ENCODE measurements at places on chromosomes 16 and 17. TPM values are rescaled to one million over a fixed set of nuclear protein-coding genes. Genes with fewer than 3 reads are reported as not detected.

INCA1 gene
- 0.74 TPM for total RNA-seq

- DNase-seq: no peak
Measured at GRCh38 chr16:69190046-69190588, 3.2 kb downstream of the SNTB2 start.

TAT gene
- 0.35 TPM for total RNA-seq

DNA sequence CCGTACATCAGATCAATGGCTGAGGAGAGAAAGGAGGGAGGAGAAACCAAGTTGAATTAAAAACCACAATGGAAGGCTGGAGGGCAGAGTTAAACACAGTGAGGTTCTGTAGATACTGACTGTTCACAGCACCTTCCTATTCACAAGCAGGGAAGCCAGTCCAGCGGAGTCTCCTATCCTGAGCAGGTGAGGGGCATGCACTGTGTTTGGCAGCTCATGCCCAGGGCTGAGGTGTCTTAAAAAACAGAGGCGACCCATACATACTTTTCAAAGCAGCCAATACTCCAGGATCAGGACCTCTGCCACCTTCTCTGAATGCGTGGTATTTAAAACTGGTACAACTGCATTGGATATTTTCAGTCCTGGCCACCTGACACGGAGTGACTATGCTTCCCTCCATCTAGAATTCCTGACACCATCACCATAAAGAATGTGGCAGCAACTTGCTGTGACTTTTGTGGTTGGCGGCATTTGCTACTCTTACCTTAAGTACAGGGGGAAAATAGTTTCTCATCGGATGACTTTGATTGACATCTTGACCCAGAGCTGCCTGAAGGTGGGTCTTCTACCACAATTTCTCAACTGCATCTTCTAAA lies 21.5 kb downstream of the USP22 start:
- DNase-seq: no peak

- no peak for DNase-seq
Measured at GRCh38 chr16:1310832-1311200, 1.4 kb downstream of the UBE2I start.

GRCh38 chr17:57569853-57570252 lies 175.2 kb downstream of the CCDC182 start:
- no peak for DNase-seq

GCGR gene
- total RNA-seq: not detected

GRCh38 chr16:68488554-68488953 lies 40.2 kb upstream of the SMPD3 start:
- no peak for DNase-seq

DNA sequence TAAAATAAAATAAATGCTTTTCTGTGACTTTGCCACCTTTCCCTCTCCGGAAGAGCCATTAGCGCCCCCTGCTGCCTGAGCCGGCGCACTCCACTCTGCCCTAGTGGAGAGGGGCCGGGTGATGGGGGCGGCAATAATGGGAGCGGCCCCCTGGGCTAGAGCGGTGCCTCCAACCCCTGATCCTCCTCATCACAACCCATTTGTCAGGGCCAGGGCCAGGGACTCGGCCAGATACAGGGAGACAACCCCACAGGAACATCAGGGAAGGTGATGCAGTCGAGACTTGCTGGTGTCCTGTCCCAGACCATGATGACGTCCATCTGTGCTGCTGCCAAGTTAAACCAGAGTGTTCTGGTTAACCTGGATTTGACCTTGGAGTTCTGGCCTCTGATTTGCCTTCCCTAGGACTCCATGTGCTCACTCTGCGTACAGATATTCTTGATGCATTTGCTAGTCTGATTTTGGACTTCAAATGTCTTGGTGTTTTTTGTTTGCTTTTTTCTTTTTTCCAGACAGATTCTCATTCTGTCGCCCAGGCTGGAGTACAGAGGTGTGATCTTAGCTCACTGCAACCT lies 46.1 kb upstream of the BPTF start:
- DNase-seq: no peak

DNA sequence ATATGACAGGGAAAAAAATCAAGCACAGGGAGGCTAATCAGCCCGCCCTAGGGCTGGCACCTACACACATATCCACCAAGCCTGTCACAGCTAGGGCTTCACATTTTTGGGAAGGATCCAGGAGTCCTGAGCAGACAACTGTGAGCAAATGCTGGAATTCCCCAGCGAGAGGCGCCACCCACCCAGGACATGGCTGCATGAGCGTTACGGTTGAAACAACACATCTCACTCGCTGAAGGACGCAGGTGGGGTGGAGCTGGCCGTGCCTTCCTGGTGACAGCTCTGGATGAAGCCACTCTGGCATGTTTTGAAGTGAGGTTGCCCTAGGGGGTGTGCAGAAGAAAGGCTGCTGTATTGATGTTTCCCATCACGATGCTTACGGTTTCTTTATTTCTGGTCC lies 315.1 kb upstream of the EEF2KMT start:
- no peak for DNase-seq

GRCh38 chr17:27951872-27952271 lies 58.7 kb upstream of the LYRM9 start:
- no peak for DNase-seq

Data from chondrocyte (in vitro differentiated cells).